ENCODE measurements at places on chromosomes 5 and 9.

GRCh38 chr5:53820119-53820801 is 259.8 kb downstream of the NDUFS4 start:
- DNase-seq: no peak

DNA sequence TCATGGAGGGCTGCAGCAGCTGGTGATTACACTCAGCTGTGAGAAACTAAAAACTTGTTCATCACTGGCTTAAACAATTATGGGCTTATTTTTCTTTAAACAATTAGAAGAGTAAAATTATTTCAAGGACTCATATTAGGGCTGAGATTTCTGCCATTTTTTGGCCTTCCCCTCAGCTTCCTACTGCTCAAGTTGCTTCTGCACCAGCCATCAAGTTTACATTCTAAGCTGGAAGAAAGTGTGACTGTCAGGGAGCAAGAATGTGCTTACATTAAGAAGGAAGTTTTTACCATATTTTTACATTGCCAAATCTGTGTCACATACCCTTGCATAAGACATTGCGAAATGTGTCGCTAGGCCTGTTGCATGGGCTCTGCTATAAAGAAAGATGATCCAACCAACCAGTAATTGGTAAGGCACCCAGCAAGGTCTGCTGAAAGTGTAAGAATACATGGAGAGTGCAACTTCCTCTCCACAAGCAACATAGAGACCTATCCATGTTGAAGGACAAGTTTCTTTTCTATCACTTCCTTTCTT is 260.3 kb upstream of the CDH10 start:
- no peak for DNase-seq

GRCh38 chr9:88477300-88477751 is 57.7 kb upstream of the NXNL2 start:
- no peak for DNase-seq

- DNase-seq: no peak
Observed at GRCh38 chr5:151083081-151083676, 2.3 kb upstream of the TNIP1 start.

DNA sequence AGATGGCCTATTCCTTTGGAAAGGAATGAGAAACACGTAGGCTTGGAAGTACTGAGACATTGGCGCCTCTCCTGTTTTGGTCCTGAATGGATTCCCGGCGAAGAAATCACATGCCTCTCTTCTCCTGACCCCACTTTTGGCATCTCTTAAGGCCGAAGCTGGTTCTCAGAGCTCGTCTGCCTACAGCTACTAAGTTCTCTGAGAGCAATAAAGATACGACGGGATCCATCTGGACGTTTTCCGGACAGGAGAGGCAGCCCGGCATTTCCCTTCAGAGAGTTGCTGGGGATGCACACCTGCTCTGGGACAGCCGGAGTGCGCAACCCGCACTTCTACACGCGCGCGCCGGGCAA is 336.8 kb upstream of the PUM3 start:
- peak; percentile 48 for DNase-seq

DNA sequence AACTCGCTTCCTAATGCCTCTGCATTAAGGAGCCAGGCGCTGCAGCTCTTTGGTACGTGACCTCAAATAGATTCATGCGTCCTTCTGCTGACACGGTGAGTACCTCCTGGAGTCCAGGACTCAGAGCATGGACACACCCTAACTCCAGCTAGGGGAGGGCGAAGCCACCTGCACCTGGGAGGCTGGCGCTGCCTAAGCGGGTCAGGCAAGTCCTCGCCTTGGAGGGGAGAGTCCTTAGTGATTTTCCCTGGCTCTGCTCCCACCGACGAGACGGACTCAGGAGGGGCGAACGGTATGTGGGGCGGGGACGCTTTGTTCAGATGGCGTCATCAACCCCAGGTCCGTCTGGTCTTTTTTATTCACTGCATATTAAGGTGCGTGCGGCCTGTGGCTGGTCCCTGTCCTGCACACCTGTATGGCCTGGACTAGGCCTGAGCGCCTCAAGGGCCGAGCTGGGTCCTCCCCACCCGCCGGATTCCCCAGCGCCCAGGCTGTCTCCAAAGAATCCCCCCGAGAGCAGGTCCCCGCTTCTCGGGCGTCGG is 50.3 kb downstream of the NSUN2 start:
- no peak for DNase-seq

DNA sequence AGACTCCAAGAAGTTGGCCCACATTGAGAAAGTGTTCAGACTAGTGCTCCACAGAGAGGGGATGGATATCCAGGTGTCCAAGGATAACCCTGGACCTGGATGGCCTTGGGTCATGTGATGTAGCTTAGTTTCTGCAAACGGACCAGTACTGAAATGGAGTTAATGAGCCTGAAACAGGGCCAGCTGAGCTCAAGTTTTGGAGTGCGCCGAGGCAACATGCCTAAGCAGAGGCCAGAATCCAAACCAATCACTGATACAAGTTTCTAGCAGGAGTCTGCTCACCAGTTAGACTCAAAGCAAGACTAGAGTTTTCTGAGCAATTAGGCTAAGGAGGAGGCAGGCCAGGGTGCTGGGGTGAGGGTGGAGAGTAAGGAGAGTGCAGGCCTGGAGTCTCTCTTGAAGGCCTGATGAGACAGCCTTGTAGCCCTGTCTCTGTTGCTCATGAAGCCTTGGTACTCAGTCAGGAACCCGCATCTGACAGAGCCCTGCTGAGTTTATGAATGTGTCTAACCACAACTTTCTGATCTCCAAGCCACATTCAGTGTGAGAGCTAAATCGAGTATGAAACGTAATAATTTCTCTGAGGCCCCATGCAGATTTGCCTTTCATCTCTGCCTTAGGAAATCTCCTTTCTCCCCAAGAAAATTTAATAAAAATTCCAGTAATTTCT is 68.9 kb upstream of the EQTN start:
- peak; percentile 42 for DNase-seq

DNA sequence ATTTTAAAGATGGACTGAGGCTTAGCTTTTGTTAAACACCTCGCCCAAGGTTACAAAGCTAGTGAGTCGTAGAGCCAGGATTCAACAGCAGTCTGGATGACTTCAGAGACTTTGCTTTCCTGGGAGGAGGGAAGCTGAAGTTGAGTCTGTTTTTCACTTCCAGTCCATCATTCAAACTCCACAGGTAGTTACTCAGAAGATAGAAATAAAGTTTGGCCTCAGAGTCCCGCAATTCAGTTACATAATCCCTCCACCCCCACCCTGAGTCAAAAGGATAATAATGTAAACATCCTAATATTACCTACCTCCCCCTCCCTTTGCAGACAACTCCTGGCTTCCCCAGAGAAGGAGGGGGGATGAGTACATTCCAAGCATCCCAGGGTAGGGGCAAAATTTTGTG is 8.1 kb downstream of the HBEGF start:
- DNase-seq: no peak

DNA sequence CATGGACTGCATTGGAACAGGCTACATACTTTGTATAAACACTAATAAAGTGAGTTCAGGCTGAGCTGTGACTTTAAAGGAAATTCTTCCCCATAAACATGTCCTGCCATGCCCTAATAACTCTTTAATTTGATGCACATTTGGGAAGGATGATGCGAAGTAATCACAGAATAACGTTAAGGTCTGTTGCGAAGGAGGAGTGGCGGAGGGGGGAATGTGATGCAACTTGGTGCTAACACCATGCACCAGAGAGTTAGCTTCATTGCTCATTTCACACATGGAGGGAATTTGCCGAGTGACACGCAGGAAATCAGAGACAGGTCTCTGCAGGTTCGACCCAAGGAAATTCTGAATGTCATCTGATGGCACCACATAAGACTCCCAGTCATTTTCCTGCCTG is 32.9 kb downstream of the SLIT3 start:
- DNase-seq: no peak

DNA sequence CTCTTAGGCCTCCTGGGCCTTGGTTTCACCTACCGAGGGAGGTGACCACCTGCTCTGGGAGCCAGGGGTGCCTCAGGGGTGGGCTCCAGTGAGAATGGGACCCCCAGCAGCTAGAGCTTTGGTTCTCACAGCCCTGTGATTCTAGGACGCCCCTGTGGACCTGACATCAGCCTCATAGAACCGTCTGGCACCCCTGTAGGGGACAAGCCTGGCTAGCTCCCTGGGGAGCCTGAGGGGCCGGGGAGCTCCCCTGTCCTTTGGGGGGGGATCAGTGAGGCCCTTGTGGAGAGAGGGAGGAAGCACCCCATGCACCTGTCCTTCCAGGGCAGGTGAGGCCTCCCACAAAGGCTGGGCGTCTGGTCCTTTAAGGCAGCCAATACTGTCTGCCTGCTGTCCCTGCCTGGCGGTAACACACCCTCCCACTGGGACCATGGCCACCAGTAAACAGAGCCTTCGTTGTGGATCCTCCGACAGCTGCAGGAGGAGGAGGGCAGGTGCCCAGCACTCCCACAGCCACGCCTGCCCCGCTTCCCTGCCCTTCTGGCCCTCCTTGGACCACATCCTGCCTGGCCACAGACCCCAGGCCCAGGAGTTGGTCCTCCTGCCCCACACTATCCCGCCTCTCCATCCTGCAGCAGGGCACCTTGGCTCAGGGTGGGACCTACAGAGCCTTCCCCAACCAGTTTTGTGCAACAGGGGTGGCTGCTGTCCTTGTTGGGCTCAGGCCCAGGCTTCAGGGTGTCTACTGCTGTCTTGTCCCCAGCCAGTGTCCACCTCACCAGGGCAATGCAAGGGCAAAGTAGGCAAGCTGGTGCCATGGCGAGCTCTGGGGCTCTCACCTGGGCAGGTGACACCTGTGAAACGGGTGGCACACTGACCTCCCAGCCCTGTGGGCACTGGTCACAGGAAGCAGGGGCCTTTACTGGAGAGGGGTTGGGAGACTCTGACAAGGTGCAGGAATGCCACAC is 3.0 kb upstream of the TUBB4B start:
- DNase-seq: no peak

GRCh38 chr9:37209431-37210386 is 89.3 kb downstream of the ZCCHC7 start:
- no peak for DNase-seq

- no peak for DNase-seq
Observed at GRCh38 chr9:17216646-17217045, 81.8 kb downstream of the CNTLN start.

DNA sequence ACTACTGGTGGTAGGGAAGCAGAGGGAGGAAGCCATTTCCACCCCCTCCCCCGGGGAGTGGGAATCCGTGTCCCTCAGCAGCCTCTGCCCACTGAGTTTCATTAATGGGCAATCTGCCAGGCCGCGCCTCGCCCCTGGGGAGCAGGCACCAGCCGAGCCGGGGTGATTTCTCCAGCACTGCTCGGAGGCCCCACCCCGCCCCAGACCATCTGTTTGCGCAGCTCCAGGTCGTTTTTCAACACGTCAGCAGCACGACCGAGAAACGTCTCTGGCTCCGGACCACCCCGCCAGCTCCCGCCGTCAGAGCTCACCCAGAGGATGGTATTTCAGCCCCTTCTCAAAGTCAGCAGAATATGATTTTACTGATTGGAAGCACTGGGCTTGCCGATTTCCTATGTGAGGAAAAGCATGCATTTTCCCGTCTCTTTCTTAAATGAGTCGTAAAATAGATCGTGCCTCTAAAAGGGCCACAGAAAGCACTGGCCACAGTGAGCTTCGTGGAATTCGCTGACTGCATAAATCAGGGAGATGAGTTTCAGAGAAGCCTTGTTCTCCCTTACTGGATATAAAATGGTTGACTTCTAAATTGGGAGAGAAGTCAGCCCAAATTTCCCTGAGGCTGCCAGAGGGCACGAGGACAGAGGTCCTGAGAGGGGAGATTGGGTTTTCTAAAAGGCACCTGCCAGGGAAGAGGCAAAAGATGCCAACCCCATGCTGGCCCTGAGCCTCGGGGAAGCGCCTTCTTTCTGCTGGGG is 47.0 kb downstream of the OLFM1 start:
- DNase-seq: peak; percentile 66

DNA sequence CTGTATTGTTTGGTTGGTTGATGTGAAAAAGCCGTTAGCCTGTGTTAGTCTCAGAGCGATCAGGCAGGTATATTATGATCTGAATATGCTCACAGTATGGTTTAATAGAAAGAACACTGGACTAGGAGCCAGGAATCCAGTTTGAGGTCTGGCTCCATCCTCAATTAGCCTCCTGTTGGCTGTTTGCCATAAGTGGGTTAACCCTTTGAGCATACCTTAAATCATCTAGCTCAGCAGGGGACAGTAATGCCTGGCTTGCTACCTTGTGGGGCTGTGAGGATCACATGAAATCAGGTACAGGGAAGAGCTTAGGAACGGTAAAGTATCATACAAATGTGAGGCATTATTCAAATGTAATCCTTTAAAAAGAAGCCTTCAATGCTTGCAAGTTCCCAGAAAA is 104.7 kb downstream of the CMYA5 start:
- DNase-seq: no peak

GRCh38 chr5:69292306-69292705 is 40.3 kb downstream of the CCDC125 start:
- DNase-seq: no peak

DNA sequence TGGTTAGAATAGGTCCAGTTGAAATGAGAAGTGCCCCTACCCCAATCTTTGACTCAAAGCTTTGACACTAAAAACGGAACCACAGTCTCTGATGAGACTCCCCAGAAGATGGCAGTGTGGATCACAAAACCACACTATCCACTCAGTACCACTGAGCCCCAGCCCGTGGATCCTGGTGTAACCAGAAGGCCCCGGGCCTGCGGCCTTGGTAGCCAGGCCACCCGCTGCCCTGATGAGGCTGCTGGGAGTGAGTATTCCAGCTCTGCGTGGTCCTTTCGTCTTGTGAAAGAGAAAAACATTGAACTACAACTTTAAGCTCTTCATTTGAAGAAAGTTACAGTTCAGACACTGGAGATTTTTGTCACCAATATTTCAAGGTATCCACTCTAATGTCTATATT is 42.2 kb upstream of the FBP1 start:
- peak; percentile 74 for DNase-seq

DNA sequence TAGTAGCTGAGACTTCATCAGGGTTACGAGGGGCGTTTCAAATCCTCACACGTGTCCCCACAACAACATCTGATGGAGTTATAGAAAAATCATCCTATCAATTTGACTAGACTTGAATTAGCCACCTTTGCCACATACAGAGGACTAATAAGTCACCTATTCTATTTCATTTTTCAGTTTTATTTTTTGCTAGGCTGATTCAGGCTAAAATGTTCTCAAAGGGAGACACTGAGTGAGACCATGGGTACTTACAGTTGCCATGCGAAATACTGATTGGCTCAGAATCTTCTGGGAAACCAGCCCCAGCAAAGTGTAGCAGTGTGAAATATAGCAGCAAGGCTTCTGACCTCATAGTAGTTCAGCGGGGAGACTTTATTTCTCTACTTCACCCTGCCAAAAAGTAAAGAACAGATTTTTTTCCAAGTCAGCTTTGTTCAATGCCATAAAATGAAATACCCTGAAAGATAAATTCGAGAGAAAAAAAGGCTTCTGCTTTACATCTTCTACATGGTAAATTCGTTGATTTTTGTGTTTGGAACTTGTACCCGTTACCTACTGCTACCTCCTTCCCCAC is 69.9 kb downstream of the SEMA6A start:
- DNase-seq: no peak

DNA sequence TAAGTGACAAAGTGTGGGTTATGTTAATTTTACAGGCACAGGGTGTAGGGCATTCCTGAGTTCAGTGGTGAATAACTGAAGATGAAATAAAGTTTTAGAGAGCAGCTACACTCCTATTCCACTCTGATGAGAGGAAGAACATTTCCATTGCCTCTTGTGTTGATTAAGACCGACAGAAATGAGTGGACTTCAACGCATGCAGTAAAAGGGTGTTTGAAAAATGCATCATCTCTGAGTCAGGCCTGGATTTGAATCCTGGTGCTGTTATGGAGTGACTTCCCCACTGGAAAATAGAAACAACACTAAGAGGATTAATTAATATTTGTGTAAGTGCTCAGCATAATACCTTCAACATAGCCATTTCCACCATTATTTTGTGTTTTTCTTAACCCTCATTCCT is 86.3 kb downstream of the PRR16 start:
- DNase-seq: no peak

GRCh38 chr9:6153425-6153824 is 62.2 kb upstream of the IL33 start:
- DNase-seq: no peak
